ENCODE measurements at places on chromosomes 6 and 20.

DNA sequence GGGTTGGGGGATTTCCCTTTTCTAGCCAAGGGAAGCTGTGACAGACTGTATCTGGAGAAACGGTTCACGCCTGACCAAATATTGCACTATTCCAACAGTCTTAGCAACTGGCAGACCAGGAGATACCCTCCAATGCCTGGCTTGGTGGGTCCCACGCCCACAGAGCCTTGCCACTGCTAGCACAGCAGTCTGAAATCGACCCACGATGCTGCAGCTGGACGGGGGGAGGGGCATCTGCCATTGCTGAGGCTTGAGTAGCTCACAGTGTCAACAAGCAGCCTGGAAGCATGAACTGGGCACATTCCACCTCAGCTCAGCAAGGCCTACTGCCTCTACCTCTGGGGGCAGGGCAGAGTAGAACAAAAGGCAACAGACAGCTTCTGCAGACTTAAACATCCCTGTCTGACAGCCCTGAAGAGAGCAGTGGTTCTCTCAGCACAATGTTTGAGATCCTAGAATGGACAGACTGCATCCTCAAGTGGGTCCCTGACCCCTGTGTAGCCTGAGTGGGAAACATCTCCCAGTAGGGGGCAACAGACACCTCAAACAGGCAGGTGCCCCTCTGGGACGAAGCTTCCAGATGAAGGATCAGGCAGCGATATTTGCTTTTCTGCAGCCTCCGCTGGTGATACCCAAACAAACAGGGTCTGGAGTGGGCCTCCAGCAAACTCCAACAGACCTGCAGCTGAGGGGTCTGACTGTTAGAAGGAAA is 89.9 kb upstream of the ECI2 start:
- no peak for DNase-seq

DNA sequence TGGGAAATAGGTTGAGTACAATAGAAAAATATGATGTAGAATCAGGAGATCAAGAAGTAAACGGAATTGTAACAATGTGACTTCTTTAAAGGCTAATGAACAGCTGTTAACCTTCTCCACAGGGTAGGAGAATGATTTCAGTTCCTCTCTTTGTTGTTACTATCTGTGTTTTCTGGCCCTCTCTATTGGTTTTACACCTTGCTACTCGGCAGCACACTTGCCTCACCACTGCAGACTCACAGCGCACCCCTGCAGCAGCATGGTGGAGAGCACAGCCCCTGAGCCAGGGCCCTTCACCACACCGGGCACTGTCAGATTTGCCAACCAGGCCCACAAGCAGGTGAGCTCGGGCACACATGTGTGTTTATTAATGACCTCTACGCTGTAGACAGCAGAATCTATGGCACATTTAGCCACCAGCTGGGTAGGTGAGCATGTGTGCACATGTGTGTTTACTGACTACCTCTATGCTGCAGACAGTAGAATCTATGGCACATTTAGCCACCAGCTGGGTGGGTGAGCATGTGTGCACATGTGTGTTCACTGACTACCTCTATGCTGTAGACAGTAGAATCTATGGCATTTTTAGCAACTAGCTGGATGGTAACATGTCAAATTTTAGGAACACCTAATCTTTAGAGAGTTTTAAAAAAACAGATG is 16.8 kb downstream of the SFT2D1 start:
- DNase-seq, result peak; percentile 42

DNA sequence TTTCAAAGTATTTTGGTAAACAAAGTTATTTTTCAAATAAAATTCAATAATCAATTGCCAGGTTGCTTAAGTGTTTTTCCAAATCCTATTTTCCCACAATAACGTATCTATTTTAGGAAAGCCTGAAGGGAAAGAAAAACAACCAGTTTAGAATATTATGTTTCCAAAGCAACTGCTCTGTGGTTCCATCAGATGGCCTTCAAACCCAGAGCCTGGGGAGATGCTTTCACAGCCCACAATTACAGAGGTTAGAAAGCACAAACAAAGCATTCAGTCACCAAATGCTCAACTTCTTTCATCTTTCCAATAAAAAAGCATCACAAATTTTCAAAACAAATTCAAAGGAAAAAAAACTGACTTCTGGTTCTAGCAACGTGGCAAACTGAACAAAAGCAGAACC is 66.0 kb downstream of the ELOVL5 start:
- DNase-seq, result no peak

DNA sequence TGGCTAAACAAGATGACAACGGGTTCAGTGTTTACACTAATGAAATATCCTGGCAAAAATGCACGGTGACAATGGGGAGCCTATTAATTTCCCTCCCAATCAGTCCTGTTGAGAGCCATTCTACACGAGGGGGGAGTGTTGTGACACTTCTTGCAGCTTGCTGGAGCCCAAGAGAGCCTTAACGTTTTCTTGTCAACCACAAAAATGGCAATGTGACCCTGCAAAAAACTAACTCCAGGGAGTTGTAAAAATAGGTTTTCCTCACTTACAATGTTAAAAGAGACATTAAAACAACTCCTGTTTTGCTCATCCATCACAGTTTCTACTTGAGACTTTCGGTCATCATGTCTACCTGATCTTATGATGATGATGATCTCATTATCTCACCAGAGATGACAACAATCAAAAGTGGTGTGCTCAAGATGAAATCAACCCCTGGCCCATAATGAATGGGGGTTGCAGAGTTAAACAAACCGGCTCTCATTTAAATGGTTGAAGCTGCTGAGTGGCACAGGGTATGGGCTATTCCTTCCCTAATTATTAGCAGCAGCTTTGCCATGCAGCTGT is 57.9 kb downstream of the GJA10 start:
- no peak for DNase-seq

GRCh38 chr6:20038410-20039204 is 173.7 kb downstream of the MBOAT1 start:
- no peak for DNase-seq

GRCh38 chr6:18386298-18386976 is 713 bp upstream of the RNF144B start:
- DNase-seq, result no peak

- peak; percentile 40 for DNase-seq
Observed at GRCh38 chr6:33926451-33926850, 122.6 kb upstream of the MLN start.

DNA sequence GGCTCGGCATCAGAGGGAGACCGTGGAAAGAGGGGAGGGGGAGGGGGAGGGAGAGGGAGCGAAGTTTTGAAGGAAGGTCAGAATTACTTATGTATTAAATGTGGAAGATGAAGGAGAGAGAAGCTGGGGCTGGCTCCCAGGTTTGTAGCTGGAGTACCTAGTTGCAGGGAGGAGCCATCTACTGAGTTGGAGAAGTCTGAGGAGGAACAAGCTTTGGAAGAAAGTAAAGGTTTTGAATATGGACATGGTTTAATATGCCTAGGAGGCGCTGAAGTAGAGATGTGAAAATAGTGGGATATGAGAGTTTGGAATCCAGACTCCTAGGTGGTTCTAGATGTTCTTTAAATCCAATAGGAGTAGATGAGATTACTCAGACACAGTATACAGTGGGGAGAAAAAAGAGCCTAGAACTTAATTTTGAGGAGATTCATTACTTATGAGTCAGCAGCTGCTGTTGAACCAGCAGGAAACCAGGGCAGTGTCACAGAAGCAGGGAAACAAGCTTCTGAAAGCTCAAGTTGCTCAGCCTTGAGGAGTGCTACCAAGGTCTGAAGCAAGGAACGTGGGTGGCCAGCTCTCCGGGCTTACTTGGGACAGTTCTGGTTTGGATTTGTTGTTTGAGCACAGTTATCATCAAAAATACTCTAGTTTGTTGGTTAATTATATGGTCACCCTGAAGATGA is 149.3 kb downstream of the UTRN start:
- no peak for DNase-seq

DNA sequence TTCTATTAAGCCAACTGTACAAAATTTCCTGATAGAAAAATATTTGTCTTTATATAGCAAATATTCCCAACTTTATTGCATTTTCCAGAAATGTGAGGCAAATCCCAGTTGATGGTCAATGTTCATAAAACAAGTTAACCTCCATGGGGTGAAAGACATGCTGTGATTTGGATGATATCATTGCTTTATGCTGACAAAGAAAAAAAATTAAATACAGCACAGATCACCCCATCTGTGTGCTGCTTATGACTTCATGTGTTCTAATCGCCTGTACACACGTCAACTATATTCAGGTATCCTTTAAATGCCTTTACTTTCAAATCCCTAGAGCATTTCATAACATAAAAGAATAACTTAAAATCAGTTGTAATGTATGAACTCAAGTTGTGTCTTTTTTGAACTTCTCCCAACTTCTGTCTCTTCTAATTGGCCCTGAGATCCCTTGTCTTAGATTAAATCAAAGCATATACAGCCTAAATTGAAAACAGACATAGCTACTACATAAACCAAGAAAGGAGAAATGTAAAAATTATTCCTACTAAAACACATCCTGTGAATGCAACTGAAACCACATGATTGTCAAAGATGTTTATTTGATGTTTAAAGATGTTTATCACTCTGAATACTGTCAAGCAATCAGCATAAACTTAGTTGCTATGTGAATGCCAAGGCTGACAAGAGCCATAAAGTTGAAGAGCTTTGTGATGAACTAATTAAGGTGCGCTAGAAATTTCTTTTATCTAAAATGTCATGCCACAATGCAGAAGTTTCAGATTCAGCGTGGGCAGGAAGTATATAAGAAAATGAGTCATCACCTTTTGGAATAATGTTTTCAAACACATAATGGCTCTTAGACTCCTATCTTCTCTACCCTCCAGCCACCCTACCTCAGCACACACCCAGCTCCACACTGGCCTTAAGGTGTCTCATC is 68.7 kb downstream of the FILIP1 start:
- DNase-seq, result no peak

DNA sequence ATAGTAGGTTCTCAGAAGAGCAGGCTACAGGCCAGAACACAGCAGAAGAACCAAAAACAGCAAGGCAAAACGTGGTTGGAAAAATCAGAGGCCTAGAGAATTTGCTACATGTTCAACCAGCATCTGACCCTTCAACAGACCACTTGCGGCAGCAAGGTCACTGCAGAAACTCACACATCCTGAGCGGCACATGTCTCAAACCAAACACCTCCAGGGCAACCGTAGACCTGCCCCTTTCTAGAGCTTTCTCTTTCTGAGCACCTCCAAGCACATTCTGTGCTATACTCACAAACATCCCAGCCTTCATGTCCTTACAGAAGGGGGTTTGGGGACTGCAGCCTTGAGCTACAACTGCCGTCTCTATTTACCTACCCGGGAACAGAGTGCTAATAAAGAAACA is 52.6 kb downstream of the GFOD1 start:
- no peak for DNase-seq

GRCh38 chr6:4128072-4128471 is 7.3 kb downstream of the ECI2 start:
- DNase-seq, result no peak

GRCh38 chr6:35392773-35393672 is 50.7 kb downstream of the PPARD start:
- DNase-seq, result no peak

- DNase-seq, result no peak
Observed at GRCh38 chr6:34093854-34094430, 51.9 kb downstream of the GRM4 start.

DNA sequence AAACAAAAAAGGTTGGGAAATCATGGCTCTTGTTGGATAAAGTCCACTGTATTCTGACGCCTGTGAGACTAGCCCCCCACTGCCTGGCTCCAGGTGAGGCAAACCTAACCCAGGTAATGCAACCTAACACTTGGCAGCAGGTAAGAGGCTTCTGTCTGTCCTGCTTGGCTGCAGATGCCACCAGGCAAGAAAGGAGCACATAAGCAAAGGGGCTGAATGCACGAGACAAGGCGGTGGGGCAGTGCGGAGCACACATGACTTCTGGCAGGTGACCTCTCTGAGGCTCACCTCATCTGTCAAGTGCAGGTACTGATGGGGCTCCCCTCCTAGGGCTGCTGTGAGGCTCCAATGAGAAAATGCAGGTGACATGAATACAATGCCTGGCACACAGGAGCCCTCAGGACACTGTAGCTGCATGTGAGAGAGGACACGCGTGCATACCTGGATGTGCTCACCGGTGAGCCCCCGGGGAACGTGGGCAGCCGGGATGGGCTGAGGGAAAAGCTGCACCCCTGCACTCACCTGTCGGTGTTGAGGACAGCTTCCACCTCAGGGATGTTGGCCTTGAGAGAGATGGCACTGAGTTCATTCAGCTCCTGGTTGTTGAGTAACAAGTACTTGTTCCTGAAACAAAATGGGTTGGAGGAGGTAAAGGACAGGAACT is 54.1 kb downstream of the MYH7B start:
- no peak for DNase-seq

- DNase-seq, result no peak
Observed at GRCh38 chr6:159837511-159837910, 37.4 kb downstream of the PNLDC1 start.

GRCh38 chr6:33787954-33788693 is 806 bp downstream of the LEMD2 start:
- DNase-seq, result peak; percentile 77

DNA sequence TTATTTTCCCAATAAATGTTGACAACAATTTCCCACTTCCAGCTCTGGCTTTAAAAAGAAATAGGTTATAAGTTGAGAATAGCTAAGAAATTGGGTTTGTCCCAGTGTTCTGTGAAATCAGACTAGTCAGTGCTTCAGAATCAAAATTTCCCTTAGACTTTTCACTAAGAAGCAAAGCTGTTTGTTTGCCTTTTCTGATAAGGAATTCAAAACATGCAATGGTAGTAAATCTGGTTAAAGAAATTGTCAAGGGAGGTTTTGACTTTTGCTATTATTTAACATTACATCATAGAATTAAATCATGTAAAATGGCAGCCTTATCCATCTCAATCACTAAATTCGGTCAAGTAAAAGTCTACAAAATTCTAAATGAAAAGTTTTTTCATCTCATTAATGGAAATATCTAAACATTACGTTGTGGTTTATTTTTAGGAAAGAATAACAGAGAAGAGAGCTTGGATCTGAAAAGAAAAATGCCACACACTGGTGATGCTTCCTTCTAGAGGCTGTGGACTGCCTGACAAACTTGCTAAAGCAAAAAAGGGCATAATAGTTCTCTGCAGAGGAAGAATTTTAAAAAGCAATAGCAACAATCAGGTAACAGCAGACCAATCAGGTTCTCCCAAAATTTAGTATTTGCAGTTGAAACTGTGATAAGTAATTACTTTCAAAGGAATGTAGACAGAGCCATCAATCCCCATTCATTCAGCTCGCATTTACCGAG is 36.4 kb downstream of the PLAGL1 start:
- no peak for DNase-seq

DNA sequence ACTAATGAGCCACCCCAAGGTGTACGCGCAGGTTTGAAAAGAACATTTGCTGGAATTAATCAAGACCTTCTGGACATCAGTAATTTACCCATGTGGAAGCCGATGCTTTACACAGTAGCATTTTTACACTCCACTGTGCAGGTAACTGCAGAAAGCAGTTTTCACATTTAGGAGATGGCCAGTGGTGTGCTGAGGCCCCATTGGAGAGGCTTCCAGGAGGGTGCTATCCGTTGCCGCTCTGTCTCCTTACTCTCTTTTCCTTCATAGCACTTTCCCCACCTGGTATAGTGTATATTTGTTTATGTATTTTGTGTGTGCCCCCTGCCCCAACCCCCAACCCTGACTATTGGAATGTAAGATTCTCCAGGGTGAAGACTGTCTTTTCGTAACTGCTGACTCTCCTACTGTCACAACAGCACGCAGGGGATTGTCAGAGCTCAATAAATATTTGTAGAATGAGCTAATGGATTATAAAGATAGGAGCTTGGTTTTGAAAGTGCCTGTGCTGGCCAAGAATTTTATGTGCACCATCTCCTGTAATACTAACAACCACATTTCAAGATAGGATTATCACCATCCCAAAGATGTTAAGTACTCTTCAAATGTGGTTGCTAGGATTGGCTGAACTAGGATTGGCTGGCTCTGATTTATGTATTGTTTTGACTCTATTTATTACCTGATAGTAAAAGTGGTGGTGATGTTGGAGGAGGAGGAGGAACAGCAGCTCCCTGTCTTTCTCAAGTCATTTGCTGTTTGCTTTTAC is 74.0 kb upstream of the GLP1R start:
- no peak for DNase-seq
